ENCODE measurements at places on chromosomes 2 and 18.

DNA sequence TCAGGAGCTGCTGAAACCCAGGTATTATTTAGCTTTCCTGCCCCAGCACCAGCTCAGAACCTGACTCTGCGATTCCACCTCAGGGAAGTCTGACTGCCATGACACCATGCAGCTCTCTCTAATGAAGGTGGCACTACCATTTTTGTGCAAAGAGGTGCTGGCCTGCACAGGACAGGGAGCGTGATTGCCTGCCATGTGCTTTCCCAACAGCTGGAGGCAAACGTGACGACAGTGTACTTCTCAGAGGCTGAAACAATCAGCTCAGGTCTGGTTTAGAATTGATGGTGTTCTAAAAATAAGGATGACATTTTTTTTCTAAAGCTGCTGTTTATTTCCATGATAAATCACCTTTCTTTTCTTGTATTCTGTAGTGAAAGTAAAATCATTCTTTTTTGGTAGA is 75.2 kb upstream of the TTC39C start:
- DNase-seq, result peak; percentile 49

DNA sequence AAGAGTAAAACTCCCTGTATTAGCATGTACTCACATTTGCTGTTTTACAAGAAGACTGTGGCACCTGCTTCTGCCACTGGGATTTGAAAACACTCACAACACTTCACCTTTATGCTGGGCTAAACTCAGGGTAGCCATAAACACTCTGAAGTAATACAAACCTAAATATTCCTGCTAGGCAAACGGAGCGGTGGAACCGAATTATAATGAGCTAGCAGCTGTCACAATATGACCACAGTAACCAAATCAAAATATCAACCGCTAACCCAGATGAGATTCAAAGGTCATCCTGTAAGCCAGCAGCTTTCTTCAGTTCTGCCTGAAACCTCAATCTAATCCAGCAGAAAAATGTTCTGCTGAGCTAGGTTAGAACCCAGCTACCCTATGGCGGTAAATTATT is 132.1 kb downstream of the TCF4 start:
- no peak for DNase-seq

DNA sequence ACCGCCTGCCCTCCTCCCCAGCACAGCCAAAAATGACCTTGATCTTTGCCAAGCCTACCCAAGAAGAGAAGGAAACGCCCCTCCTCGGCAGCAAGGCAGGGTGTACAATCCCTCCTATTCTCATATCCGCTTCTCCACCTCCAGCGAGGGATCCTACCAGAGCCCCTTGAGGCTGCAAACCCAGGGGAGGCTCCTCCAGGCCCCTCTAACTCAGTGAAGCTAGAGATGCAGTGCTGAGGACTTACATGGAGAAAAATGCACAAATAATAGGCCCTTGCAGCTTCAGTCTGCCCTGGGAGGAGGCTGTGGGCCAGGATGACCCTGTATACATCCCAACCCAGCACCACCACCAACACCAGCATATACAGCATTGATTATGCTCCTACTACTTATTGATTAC is 46.9 kb upstream of the POMC start:
- DNase-seq, result no peak

GRCh38 chr2:230866756-230867523 is 2.2 kb downstream of the ITM2C start:
- DNase-seq, result no peak

- no peak for DNase-seq
Measured at GRCh38 chr2:173547499-173547898, 192.8 kb downstream of the CDCA7 start.

GRCh38 chr18:48850822-48851598 is 99.8 kb downstream of the SMAD7 start:
- DNase-seq, result peak; percentile 88

- DNase-seq, result peak; percentile 70
Measured at GRCh38 chr2:178194600-178195389, 483 bp downstream of the OSBPL6 start.

- no peak for DNase-seq
Measured at GRCh38 chr18:72993250-72993649, 125.5 kb upstream of the NETO1 start.

GRCh38 chr2:41934329-41934958 is 113.4 kb upstream of the PKDCC start:
- peak; percentile 91 for DNase-seq

- DNase-seq, result no peak
Measured at GRCh38 chr2:149729586-149729985, 142.0 kb upstream of the MMADHC start.

DNA sequence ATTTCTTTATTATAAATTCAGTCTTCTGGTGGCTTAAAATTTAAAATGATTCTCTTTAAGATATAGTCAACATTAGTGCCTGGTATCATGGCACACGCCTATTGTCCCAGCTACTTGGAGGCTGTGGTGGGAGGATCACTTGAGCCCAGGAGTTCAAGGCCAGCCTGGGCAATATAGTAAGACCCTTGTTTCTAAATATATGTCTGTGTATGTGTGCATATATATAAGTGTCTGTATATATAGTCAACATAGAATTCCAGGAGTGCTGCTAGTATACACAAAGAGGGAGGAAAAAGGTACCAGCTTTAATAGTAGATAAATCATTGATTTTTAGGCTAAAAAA is 24.9 kb downstream of the EIF4E2 start:
- DNase-seq, result no peak

DNA sequence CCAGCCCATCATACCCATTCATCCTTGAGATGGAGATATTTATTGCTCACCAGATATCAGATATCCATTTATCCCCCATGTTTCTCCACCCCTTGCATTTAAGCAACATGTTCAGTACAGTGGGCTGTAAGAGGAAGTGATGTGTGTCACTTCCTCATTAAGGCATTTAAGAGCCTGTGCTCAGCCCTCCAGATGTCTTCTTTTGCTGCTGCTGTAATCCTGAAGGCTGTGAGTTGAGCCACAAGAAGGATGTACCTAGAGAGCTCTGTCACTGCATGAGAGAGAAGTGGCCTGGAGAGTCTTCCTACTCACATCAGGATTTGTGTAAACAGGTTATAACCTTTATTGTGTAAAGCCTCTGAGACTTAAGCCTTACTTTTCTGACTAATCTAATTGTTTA is 151.8 kb upstream of the UNC80 start:
- no peak for DNase-seq

GRCh38 chr18:48123941-48124340 is 193.5 kb upstream of the SMAD2 start:
- no peak for DNase-seq

GRCh38 chr2:195049372-195050031 is 607.5 kb upstream of the SLC39A10 start:
- DNase-seq, result no peak

DNA sequence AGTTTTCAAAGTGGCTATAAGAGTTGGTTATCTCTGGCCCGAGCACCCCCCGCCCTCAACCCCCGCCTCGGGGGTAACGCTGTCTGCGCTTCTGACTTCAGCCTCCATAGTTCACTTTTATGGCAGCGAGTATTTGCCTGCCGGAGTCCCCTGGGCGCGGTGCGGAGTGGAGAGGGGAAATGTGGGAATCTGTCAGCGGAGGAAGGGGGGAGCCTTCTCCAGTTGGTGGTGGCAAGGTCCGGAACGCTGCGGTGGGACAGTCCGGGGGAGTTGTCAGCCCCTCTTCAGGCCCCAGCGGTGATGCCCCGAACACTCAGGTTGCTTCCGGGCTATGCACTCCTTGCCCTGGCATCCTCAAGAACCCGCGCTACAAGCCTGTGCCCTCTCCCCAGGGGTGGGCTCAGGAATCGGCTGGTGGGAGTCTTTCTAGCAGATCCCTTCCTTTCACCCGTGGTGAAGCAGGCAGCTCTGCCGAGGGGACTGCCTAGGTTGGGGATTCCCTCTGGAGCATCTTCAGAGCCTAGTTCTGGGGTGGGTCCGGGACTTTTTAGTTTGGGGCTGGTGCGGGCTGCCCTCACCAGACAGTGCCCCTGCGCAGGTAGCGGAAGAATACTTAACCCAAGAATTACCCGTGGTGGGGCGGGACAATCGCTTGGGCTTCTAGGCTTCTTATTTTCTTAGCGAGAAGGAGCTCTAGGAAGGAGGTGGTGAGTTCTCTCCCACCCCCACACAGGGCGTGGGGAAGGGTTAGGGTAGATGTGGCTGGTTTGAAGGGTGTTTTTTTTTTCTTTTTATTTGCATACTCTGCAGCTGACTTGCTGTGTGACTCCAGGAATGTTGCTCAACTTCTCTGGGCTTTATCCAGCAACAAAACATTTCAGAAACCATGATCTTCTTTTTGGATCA is 1.6 kb downstream of the ATOH8 start:
- no peak for DNase-seq

DNA sequence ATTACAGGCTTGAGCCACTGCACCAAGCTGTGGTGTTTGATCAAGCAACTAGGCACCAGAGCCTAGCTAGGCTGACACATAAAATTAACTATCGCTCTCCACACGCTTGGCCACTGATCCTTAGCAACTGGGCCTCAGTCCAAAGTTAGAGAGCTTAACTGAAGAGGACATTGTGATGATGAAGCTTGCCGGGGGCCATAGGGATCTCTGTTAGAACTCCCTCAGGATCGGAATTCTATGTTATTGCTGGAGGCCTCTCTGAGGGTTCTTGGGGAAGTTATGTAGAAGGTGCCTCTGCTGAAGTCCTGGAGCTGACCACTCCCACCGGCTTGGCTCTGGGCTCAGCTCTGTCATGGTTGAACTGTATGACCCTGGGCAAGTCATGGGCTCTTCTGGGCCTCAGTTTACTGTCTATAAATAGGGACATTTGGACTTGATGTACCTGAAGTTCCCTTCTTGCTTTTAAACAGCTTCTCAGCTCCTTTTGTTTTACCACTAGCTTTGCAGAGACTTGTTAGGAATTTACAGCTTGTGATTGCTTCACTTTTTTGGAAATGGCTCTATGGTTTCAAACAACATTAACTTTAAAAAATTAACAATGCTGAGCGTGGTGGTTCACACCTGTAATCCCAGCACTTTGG is 44.1 kb downstream of the GATA6 start:
- DNase-seq, result no peak

GRCh38 chr2:1515986-1516797 is 102.9 kb downstream of the TPO start:
- no peak for DNase-seq

- no peak for DNase-seq
Measured at GRCh38 chr2:69097891-69098655, 85.1 kb downstream of the ANTXR1 start.

DNA sequence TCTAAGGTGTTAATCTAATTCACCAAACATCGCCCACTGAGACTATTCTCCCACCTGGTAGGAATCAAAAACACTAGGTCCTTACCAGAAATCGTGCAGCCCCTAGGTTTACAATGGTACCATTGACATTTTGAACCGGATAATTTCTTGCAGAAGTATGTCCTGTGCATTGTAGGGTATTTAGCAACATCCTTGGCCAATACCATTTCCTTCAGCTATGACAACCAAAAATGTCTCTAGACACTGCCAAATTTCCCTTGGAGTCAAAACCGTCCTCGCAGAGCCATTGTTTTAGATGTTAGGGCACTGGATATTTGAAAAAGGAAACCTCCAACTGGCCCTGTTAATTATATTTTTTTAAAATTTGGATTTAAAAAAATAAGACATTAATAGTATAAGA is 3.8 kb downstream of the VPS54 start:
- peak; percentile 39 for DNase-seq

DNA sequence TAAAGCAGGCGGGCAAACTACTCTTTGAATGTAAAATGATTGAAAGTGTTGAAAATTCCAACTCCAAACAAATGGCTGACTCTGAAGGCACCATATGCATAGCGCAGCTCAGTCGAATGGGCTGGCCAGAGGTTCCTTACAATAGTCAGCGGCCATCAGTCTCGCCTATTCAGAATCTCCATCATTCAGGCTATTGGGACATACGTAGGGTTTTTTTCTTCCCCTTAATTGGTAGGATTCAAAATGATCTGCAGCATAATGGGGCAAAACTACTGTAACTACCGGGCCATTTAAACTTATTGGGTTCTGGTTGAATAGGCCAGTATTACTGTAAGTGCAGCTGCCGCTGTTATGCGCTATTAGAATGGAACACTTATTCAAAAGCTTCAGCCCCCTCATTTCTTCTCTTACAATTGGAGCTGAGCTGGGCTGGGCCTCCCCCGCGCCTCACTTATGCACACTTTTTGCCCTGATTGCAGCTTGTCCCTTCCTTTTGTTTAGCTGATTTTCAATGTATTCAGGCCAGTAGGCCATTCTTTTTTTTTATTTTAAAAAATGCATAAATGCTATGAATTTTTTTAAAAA is 40.4 kb downstream of the SLC9A4 start:
- no peak for DNase-seq

GRCh38 chr2:240949791-240950705 is 43.9 kb downstream of the CROCC2 start:
- DNase-seq, result no peak

- no peak for DNase-seq
Measured at GRCh38 chr2:71646028-71646427, 192.7 kb downstream of the DYSF start.

GRCh38 chr2:48567671-48568070 is 37.7 kb downstream of the STON1 start:
- peak; percentile 93 for DNase-seq

DNA sequence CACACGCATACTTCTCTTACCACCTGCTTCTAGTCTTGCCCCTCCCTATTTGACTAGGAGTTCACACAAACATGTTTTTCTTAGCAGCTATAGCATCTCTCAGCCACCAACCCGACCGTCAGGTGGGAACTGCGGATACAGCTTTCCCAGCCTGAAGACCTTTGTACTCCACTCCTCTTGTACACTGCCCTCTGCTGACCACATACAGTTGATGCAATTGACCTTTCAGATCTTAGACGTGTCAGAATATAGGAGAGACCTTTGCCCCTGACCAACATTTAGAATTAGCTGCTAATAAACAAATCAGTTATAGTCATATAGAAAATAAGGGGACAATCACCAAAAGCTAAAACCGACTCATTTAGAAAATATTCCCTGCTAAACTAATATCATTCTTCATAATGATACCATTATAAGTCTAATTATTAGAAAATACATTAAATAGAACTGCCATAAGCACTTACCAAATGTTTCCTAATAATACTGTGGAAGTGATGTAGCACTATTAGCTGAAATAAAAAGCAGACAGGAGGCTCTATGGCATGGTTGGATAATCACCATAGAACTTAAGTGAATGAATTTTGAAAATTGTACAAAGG is 208.4 kb downstream of the RAD51AP2 start:
- DNase-seq, result peak; percentile 59

GRCh38 chr2:224354632-224355211 is 47.2 kb downstream of the FAM124B start:
- no peak for DNase-seq

All from cardiac muscle cell (in vitro differentiated cells and primary cell).